ENCODE measurements at places on chromosomes 16 and 17.

GRCh38 chr17:72735048-72735447 lies 357.4 kb downstream of the SLC39A11 start:
- no peak for DNase-seq

DNA sequence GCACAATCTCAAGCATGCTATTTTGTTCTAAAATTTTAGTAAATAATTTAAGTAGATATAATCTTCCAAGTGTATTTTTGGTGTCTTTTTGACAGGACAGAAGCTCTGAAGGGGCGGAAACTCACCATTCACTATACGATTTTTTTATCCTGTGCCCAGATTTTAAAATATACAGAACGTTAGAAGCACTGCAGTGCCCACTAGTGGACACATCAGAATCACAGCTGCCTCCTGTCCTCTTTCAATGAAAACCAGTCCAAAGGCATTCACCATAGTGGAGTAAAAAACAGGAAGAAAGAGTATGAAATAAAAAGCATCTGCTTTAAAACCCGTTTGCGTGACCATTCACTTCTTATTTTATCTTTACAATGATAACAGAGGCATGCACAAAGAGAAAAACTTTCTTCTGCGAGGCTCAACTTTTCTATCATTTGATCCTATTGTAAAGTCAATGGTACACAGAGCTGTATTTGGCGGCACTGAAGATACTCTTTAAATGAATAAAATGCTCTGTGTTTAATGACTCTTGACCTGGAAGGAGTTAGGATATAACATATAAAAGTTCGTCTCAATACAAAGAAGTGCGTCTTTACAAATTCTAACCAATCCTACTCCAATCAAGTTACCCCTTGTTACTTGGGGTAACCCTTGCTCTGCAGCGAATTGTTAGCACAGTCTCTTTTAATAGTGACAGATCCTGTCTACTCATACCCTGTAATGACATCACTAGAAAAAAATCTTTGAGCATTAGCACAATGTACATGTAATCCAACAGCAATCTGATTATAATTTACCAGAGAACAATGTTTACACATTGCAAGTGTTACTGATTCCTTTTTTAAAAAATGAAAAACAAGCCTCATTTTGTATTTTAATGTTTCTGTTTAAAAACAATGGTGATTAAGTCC lies 339.8 kb upstream of the PSMD7 start:
- DNase-seq = peak; percentile 45

- DNase-seq = no peak
Measured at GRCh38 chr16:85227946-85228862, 115.9 kb upstream of the CIBAR2 start.

DNA sequence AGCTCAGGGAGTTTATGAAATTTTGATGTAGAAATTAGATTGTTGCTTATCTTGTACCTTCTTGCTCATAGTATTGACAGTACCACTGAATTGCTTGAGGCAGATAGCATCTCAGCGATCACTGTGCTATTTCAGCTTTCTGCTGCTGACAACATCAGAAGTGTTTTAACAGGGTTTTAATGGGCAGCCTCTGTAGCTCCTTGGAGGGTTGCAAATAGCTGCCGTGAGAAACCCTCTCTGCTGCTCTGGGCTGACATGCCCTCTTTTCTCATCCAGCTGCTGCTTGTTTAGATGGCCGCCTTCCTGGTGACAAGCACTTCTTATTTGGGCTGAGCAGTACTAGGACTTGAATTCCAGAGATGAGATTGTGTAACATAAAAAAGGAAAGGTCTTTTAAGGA lies 180.2 kb upstream of the TBX2 start:
- no peak for DNase-seq

DNA sequence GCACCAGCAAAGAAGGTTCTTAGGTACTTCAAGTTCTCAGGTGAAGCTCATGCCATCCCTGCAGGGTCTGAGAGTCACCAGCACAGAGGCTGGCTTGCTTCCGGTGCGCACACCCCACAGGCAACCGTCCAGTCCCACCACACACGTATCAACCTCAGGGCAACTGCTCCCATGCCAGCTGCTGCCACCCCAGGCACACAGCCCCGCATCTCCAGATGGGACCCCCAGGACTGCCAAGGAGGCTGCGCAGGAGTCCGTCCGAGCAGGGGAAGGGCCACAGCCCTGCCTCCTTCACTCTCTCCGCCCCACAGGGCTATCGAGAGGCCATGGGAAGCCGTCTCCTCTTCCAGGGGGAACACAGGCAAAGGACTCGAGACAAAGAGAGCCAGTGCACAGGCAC lies 13.3 kb downstream of the KIFC3 start:
- DNase-seq = no peak

DNA sequence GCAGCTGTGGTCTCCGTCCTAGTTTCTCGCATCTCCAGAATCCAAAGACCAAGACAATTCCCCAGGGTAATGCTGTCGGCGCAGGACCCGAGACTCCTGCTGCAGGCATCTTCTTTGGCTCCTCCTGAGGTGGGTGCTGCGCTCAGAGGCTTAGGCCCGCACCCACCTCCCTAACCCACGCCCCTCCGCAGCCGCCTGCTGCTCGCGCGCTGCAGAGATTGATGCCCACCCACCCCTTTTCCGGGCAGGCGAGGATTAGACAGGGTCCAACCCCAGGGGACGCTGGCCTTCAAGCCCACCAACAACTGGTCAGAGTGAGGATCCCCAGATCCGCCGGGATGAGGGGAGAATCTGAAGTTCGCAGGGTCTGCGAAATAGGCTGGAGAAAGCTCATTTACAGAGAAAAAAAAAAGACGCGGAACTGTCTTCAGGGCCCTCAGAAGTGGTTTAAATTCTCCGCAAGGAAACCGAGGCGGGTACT lies 27.9 kb downstream of the SLFN11 start:
- DNase-seq = no peak

DNA sequence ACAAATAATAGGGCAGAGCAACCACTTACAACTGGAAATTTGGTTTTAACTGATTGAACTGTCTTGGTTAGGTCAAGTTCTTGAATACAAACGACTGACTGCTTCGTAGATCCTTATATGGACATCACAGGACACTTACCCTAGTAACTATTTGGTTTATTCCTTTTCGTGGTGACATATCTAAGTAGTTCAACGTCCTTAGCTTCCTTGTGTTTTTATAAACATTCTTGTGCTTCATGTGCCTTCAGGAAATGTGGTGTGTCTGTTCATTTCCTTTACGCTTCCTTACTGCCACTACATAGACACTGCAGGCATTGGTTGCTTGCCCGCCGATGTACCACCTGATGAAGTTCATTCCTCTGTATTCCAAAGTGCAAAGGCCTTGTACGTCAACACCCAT lies 59.3 kb downstream of the USP10 start:
- no peak for DNase-seq

- DNase-seq = no peak
Measured at GRCh38 chr16:1221628-1222552, 3.2 kb downstream of the TPSG1 start.
